ENCODE measurements at places on chromosomes 1 and 21. TPM values are rescaled to one million over a fixed set of nuclear protein-coding genes. Genes with fewer than 3 reads are reported as not detected.
A peak's percentile ranks its signal among the peaks of the same experiment; 100 is the strongest.

Gene SIK1
- 7.9 TPM for total RNA-seq

Gene AMY1C
- not detected for total RNA-seq

Gene DPYD
- total RNA-seq: 42.3 TPM

Gene LCE1F
- not detected for total RNA-seq

Gene NLRP3
- total RNA-seq: 0.33 TPM

Gene CENPL
- total RNA-seq: 42.0 TPM

- DNase-seq: no peak
These were observed 39.7 kb downstream of the LRRC8C start for GRCh38 chr1:89672489-89673183.

DNA sequence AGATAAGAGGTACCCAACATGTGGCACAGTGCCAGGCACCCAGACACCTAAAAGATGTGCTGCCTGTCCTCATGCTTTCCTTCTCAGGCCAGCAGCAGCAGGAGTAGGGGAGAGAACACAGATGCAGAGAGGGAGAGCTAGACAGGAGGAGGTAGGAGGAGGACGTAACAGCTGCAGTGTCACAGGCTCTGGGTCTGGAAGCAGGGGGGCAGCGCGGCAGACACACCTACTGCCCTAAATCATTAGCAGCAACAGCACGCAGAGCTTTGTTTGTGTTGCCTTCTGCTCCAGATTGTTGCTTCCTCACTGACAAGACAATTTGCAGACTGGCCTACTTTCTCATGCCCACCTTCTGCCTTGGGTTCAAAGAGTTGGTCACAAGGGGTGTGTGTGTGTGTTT is 196.7 kb upstream of the DAB1 start:
- no peak for DNase-seq

DNA sequence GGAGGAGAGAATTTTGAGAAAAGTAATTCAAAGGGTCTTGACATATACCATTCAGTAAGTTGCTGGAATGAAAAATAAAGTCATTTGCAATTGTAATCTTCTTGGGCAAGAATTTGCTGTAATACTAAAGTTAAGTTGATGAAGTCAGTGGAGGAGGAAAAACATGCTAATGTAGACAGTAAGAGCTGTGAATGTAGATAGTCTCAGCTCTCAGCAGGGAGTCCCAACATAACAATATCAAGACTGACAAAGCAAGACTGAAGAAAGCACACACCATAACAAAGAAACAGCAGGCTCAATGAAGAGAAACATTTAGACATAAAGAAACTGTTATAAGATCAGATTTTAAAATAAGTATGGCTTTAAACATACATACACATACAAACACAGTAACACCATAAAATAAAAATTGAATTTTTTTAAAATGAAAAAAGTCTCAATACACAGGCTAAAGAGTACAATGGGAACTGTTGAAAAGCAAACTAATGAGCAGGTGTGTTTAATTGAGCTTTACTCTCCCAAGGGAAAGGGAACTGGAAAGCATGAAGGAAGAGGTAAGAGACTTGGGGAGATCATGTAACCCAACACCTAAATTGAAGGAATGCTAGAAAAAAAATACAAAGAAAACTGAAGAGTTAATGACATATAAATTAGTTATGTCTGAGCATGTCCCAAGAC is 336.3 kb upstream of the NCAM2 start:
- DNase-seq: no peak

GRCh38 chr1:237921306-237921705 is 30.6 kb upstream of the ZP4 start:
- DNase-seq: no peak

- no peak for DNase-seq
These were observed 80.9 kb upstream of the LBR start for GRCh38 chr1:225508538-225509375.

- no peak for DNase-seq
These were observed 34.5 kb downstream of the RAB3B start for GRCh38 chr1:51955797-51956527.

GRCh38 chr1:28902738-28903137 is 11.6 kb upstream of the EPB41 start:
- no peak for DNase-seq

- DNase-seq: no peak
These were observed 114.5 kb upstream of the LYPLAL1 start for GRCh38 chr1:219058891-219059820.

- no peak for DNase-seq
These were observed 7.3 kb downstream of the KRTAP10-1 start for GRCh38 chr21:44532712-44533111.

DNA sequence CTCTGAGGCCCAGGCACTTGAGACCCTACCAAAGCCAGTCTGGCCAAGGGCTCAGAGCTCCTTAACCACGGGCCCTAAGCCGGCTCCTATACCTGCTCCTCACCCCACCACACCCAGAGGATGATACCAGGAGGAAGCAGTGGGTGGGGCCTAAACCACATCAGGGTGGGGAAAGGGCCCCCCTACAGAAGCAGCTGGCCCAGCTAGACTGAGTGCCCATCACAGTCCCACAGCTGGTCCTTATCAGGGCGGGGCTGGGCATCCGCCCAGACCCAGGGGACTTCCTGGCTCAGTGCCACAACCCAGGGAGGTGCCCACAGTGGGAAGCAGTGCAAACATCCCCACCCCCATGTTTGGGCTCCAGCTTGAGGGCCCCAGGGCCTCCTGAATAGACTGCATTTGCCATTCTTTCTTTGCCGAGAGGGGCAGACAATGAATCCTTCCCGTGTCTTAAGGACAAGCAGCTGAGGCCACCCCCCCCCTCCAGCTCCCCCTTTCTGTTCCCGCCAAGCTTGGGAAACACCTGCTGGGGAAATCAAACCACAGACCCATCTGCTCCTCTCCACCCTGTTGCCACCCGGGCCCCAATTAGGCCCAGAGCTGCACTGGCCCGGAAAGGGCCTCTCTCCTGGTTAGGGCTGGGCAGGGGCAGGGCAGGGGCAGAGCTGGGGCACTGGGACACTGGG is 6.2 kb downstream of the E2F2 start:
- DNase-seq: peak; percentile 69

- no peak for DNase-seq
These were observed 100.0 kb upstream of the NRIP1 start for GRCh38 chr21:15164678-15165303.

GRCh38 chr1:24535021-24535424 is 20.9 kb upstream of the NCMAP start:
- peak; percentile 88 for DNase-seq

- peak; percentile 78 for DNase-seq
These were observed 106.5 kb downstream of the HLCS start for GRCh38 chr21:36859744-36860501.

Data from activated CD8-positive, alpha-beta memory T cell treated with anti-CD3 and anti-CD28 coated beads, Interleukin-2, amount 10 ng/mL, durations not matched to agents 7 days and 5 days (primary cell).